ENCODE measurements at places on chromosomes 2 and 18.

DNA sequence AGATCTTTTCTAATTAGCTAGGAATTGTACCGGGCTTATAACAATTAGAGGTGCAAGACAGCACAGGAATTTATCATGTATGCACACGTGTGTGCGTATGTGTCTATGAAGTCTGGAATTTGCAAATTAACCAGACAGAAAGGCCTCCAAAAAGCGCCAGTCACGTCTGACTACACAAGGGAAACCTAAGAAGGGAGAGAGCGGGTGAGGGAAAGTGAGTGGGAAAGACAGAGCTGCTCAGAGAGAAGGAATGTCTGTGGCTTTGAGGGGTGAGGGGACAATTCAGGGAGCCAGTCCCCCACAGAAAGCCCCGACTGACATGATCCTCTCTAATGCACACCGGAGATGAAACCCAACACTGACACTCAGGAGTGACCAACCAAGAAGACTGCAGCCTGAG, 197.7 kb upstream of the SH3BP4 start:
- no peak for DNase-seq

DNA sequence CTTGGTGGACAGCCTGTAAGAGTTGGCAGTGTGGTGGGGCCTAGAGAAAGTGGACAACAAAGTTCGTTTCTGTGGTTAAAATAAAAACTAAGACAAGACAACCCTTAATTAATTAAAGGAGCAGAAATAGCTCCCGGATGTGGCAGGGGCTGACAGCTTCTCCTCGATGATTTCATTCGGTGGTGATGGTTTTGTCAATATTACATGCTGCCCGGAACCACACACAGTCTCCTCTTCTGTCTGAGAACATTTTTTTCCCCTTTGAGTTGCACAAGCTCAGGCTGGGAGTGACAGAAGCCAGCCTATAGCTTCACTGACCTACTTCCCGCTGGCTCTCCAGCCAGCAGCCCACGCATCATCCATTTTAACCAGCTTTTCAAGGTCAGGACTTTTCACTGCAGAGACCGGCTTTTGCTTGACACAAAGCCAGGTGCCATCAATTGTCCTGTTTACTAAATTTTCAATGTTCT, 378.8 kb downstream of the SLC4A3 start:
- peak; percentile 80 for DNase-seq

GRCh38 chr2:42359965-42360483, 993 bp downstream of the COX7A2L start:
- peak; percentile 75 for DNase-seq

DNA sequence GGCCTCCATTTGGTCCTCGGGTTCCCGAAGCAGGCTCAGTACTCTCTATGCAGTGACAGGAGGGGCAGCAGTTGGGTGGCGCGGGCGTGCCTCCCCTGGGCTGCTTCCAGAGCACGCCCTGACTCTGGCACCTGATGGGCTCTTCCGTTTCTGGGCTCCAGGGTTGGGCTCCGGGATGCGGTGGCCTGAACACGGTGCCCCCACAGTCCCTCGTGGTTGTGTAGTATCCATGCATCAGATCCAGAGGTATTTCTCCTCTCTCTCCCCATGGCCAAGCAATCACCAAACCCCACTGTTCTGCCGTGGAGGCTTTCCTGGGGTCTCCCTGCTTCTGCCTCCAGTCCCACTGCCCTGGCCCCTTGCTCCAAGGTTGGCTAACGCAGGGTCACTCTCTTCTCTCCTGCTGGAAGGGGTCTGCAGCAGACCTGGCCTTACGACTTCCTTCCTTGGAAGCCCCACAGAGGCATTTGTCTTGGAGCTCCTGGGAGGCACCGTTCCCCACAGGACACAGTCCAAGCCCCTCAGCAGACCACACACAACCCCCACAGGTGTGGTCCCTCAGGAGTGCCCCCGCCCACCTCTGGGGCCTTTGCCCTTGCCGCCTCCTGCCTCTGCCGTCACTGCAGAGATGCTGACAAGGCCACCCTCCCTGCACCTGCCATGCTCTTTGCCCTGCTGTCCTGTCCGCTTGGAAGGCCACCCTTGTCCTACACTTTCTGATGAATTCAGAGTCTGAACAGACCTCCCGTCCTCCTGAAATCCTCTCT, 136.6 kb upstream of the ASB18 start:
- no peak for DNase-seq

DNA sequence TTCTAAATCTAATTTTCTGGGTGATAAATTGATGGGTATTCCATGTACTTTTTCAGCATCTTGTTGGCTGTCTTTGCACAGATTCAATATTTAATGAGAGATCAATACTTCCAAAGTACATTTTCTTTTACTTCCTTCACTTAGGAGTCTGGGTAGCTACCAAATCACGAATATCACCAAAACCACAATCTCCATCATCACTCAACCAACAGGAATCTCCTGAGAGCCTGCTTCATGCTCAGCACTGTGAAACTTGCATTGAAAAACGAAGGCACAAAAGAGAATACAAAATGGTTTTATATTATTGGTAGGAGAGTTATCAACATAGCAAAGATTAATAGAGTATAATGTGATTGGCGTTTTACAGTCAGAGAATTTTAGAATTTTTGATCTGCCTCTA, 261.5 kb upstream of the DSEL start:
- DNase-seq, result no peak

- DNase-seq, result peak; percentile 67
Measured at GRCh38 chr2:127884436-127884835, 1.3 kb downstream of the AMMECR1L start.

- DNase-seq, result peak; percentile 81
Measured at GRCh38 chr18:5630057-5630899, 86.5 kb upstream of the EPB41L3 start.

DNA sequence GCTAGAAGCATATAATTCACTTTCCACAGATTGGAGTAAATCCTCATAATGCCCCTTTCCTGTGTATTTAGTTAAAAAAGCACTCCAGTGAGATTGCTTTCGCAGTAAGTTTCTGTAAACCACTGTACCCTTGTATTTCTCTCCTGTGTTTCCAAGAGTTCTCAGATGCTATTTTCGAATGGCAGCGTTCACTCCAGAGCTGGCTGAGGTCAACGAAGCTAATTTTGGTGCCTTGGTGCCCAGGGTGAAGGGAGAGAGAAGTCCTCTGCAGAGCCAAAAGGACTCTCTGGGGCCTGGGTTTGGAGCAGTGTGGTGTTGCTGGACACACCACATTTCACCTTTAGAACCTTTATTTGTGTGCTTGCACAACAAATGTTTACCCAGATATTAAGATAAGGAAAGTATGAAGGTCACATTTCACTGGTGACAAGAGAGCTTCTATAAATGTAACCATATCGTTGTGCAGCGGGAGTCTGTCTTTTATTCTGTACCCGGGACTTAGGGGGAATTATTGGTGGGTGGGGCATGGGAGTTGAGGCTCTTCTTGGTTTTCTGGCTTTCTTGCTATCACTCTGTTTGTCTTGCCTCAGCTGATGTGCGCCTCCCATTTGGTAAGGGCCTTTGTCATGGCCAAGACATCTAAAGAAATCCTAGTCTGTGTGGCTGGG, 9.9 kb downstream of the EPAS1 start:
- no peak for DNase-seq

DNA sequence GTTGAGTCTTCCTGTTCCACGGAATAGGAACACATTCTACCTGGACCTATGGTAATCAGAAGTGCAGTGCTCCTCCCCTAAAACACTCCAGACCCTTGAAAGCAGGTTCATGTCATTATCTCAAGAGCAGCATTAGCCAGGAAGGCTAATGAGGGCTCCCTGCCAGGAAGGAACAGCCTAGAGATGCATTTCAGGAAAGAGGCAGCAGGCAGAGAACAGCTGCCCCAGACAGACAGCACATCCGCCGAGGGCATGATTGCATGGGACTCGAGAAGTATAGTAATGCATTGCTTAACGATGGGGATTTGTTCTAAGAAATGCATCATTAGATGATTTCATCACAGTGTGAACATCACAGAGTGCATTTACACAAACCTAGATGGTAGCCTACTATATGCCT, 171.5 kb downstream of the ALK start:
- no peak for DNase-seq

DNA sequence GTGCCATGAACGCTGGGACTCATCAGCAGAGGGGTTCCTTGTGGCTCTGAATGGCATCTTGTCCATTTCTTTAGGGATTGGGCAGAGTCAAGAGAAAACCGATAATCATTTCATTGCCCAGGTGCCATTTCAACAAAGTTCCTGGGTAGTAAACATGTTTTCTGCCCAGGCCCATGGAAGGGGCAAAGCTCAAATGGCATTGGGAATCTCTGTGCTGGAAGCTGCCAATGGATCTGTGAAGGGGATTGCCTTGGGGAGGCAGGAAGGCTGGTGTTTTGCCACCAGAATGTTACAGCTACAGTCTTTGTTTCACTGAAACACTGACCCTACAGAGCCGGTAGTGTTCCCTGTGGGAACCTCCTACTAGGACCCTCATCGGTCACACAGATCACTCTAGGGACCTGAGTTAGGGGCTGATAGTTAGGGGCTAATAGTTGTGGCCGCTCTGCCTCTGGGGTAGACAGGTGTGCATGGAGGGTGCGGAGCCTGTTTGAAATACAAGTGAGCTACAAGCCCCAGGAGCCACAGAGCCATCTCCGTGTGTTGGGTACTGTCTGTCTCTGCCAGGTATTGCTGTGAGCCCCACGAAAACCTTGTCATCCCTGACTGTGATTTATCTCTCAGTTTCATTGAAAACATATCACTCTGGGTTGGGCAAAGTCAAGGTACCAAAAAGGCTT, 224.4 kb upstream of the COPS8 start:
- no peak for DNase-seq

DNA sequence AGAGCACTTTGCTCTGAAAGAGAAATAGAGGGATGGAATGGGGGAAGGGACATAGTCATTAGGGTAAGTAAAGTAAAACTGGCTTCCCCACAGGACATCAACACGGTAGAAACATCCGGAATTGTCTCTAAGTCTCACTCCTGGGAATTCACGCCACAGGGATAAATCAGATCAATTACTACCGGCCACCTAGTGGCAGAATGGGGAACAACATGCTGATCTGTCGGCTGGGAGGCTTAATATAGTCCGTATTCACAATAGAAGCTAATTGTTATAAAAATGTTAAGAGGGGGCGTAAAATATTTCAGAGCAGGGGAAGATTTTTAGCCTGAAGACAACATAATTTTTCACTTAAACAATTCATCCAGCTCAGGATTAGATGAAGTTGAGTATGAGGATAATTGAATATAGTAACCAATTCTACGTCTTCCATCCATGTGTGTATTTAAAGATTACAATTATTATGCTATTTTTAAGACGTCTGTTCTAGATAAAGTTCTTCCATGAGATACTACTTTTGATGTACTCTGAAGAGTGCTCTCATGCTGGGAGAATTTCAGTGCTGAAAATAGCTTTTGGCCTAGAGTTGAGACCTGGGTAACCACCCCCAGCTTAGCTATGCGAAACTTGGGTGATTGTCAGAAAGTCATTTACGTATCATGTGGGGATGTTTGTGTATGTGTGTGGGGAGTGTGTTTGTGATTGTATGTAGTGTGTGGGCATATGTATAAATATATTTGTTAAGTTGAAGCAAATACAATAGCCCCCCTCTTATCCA, 65.7 kb downstream of the LRRTM1 start:
- DNase-seq, result peak; percentile 1

Measured in choroid plexus epithelial cell (primary cell).